ENCODE measurements at places on chromosomes 1 and 21.

GRCh38 chr21:42384989-42385388, 10.9 kb downstream of the TMPRSS3 start:
- no peak for DNase-seq

DNA sequence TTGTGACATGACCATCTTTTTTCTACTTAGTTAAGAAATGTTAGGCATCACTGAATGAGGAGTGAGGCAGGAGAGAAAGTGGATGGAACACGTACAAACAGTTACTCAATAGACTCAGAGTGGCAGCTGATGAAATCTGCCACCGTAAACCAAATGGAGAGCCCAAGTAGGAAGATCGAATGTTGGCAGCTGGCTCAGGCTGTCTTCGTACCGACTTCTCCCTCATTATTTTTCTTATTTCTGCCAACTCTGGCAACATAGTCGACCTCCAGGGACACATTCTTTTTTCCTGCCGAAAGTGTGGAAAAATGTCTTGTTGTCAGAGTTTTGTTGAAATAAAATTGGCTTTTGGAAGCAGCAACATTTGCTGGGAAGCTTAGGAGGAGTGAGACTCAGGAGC, 143.3 kb downstream of the GREM2 start:
- DNase-seq: no peak

- no peak for DNase-seq
Measured at GRCh38 chr1:51303751-51304251, 26.6 kb downstream of the TTC39A start.

- peak; percentile 50 for DNase-seq
Measured at GRCh38 chr1:155729031-155729898, 40.4 kb downstream of the DAP3 start.

- no peak for DNase-seq
Measured at GRCh38 chr1:109237512-109237911, 11.8 kb upstream of the CELSR2 start.

DNA sequence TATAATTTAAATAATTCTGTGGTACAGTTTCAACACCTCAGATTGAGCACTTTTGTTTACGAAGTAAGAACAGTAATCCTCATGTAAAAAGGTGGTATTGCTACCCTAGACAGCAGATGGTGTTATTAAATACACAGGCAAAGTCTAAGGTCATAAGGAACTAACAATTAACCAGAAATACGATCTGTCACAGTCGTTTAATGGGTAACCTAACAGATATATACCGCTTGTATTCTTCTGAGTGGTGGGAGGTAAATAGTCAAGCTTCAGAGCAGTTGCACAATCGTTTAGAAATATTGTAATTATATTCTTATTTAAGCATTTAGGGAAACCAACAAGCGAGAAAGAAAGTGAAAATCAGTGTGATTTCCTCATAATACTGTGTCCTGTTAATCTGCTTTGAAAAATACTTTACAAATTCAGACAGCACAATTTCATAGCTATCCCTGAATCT, 9.8 kb upstream of the IRF2BP2 start:
- peak; percentile 92 for DNase-seq

GRCh38 chr1:59158321-59158720, 138.6 kb upstream of the FGGY start:
- DNase-seq: no peak

DNA sequence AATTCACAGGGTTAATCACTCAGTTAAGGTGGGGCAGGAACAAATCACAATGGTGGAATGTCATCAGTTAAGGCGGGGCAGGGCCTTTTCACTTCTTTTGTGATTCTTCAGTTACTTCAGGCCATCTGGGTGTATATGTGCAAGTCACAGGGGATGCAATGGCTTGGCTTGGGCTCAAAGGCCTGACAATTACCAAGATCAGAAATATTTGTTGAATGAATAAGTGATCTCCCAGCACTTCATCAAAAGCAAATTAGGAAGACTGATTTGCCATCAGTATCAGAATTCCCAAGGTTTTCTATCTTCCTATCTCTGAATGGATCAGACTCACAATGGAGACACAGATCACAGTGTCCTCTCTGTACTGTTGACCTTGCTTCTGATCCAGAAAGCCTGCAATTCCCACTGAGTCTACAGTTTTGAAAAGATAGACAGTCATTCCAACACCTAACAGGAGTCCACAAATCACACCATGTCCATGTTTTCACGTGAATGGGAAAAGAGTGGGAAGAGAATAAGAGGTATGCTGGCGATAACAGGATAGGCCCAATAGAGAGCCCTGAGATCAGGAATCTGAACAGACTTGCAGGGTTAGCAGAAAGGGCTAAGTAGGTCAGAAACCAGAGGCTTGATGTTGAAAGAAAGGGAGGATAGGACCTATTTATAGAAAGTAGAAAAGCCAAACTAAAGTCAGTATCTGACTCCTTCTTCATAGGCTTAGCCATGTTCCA, 75.3 kb downstream of the KCNK1 start:
- DNase-seq: no peak

DNA sequence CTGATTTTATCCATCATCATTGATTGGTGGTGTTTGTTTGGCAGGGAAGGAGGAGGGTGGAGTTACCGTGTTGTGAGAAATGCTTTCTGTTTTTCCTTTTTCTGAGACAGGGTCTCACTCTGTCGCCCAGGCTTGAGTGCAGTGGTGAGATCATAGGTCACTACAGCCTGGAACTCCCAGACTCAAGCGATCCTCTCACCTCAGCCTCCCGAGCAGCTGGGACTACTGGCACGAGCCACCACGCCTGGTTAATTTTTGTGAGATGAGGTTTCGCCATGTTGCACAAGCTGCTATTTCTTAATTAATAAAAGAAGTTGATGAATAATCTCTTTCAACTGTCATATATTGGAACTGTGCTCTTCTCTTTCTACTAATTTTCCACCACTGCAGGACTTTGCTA, 44.3 kb downstream of the HUNK start:
- DNase-seq: no peak

GRCh38 chr21:41957991-41958766, 4.4 kb upstream of the C2CD2 start:
- DNase-seq: peak; percentile 72

GRCh38 chr1:54312796-54313316, 93.3 kb downstream of the SSBP3 start:
- no peak for DNase-seq

DNA sequence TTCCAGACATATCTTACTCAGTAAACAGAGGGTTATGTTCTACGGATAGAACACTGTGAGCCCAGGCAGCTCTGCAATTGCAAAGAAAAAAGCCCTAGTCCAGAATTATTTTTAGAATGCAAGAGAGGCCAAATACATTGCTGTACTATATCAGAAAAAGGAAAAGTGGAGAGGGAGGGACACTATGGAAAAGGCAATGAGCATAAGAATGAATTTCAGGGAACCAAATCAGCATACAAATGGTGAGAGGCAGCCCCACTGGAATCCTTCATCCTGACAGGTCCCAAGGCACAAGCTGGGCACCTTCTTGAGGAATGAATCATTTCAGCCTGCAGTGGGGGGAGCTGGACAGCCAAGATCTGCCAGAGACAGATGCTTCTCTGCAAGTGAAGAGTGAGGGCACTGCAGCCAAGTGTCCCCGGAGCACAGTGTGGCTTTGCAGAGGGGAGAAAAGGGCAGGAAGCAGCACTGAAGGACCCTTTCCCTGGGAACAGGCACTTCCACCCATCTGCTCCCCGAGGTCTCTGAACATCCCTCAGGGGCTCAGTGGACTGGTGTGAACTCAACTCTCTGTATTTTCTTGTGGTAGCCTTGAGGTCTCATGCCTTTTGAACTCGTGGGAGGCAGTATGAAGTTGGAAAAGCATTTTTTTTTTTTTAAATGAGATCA, 115.6 kb downstream of the XCL2 start:
- no peak for DNase-seq

DNA sequence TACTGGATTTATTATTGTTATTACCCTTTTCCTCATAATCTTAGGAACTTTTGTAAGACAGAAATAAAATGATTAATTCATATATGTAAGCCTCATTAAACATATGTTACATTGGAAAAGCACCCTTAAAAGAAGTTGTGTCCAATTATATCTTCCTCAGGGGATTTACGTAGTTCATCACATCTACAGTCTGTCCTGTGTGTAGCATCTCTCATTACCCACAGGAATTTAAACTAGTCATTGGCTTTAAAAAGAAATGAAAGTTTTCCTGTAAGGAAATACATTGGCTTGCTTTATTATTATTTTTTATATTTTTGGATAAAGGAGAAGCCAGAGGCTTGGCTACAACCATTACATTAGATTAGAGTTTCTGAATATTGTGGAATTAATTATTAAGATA, 56.1 kb downstream of the SWT1 start:
- no peak for DNase-seq

DNA sequence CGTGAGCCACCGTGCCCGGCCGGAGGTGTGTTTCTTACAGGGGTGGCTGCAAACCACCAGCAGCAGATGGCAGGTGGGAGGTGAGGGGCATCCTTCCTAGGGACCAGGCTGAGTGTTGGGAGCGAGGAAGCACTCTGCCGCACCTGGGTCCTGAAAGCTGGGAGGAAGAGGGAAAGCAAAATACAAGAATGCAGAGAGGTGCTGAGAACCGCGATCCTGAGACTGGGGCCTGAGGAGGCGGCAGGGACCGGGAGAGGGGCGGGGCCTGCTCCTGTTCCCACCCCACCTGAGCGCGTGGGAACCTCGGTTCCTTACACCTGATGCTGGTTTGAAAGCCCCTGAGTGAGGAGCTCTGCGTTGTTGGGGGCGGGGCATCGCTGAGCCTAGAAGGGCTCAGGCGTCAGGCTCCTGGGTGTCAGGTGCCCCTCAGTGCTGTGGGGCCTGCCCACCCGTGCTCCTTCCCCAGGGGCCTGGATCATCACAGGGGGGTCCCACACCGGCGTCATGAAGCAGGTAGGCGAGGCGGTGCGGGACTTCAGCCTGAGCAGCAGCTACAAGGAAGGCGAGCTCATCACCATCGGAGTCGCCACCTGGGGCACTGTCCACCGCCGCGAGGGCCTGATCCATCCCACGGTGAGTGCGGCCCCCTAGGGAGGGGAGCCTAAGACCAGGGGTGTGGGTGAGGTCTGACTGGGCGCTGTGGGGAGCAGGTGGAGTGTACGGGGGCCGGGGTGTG, 15.5 kb downstream of the TRPM2 start:
- DNase-seq: no peak

DNA sequence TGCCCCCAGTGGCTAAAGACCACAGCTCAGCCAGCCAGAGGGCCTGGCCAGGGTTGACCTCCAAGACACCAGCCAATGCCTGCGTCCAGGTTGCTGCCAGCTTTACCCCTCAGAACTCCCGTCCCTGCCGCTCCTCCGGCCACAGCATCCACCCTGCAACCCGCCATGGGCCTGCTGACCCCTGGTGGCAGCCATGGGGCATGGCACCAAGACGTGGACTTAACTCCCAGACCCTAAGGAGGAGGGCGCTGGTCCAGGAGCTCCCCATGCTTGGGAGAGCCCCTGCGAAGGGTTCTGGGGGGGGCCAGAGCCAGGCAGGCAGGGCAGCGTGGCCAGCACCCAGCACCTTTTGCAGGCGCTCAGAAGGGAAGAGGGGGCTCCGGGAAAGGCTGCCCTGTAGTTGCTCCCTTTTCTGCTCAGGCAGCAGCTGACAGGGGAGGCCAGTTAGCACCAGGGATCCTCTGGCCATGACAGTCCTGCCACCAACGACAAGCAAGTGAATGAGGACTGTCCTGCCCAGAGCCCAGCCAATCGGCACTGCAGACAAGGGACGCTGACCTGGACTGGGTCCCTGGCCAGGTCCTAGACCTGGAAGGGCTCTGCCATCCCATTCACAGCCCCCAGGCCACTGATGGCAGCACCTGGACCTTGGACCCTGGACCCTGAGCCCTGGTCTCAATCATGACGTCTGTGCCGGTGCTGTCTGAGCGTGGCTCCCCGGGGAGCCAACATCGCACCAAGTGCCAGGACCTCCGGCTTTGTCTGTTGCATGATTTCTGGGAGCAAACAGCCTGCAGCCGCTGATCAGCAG, 246.2 kb downstream of the NPHP4 start:
- peak; percentile 16 for DNase-seq

DNA sequence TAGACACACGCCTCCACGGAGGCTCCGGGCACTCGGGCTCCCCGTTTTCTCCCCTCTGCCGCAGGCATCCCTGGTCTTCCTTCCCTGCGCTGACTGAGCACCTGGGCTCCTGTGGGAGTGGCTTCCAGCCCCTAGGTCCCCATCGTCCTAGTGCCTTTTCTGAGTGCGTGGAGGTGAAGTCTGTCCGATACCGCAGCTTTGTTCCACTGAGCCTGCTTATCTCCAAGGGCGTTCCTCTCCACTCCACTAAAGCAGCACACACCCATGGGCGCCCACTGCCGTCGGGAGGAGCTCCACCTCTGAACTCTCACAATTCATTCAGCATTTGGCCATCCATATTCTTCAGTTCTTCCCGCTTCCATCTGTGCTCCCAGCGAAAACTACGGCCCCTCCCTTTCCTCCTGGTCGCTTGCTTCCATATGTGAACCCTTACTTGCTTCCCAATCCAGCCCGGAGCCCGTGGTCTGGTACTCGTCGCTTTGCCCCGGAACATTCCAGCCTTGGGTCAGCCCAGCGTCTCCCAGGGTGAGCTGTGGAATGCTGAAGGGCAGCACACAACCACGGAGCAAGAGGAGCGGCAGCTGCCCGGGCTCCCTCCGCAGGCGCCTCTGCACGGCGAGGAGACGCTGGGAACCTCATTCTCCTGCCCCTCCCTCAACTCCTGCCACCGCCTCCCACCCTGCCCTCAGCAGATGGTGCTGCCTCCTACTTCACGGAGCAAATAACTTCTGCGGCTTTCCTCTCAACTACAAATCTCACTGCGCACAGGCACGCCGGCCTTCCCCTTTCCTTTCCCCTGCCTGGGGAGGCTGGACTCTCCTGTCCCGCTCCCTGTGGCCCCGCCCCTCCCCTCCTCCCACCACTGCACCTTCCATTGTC, 27.5 kb downstream of the ATP8B2 start:
- DNase-seq: peak; percentile 82

DNA sequence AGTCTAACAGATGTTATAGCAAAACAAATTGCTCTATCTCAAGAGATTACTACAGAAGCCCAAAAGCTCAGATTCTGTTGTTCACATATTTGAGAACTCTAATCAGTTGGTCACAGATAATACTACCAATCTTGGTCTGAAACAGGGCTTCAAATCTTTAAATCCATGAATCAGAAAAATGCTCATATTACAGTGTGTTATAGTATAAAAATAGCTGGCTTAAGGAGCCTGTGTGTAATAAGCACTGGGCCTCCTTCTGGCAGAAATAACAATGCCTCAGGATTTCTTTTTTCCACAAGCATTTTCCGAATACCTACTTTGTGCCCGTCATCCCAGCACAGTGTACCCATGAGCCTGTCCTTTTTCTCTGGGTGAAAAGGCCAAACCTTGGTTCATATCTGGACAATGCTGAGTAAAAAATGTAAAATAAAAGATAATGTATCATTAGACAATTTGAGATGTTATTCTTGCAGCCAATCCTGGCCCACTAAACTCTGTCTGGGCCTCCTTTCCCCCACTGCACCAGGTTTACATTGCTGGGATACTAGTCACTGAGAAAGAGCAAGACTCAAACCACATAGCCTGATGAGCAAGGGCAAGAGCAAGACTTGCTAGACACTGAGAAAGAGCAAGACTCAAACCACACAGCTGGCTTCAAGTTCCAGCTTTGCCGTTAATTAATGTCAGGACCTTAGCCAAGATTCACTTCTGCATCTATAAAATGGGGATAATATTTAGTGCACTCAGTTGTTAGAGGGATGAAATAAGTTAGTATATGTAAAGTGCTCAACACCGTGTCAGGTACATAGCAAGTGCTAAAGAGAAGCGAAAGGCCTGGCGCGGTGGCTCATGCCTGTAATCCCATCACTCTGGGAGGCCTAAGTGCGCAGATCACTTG, 17.0 kb upstream of the ADAR start:
- no peak for DNase-seq
